Spinal cord (tissue), 10 donors: ENCODE measurements at places on chromosomes 6 and 20. TPM values are rescaled to one million over a fixed set of nuclear protein-coding genes. Genes with fewer than 3 reads are reported as not detected.

The LAMA2 gene
- 172 TPM for total RNA-seq

The CRISP2 gene
- 1.2 TPM for total RNA-seq

The LY6G6D gene
- 1.1 TPM for total RNA-seq

The XKR7 gene
- total RNA-seq = 3.7 TPM

- no peak overlapping the region for H3K4me3 ChIP-seq
- H3K36me3 ChIP-seq = no peaks in the 10 kb centered on the region
- no peaks in the 10 kb centered on the region for H3K27me3 ChIP-seq
- no peak for DNase-seq
- H3K27ac ChIP-seq = no peak overlapping the region
Observed at GRCh38 chr20:23509247-23509913, 18.5 kb downstream of the CST8 start.

The AKAP7 gene
- total RNA-seq = 67.1 TPM

- peak; percentile 82 for DNase-seq
- H3K36me3 ChIP-seq = peaks cover 73% of the 10 kb centered on the region
- peak overlapping the region; percentile 27 for H3K4me3 ChIP-seq
- H3K27me3 ChIP-seq = no peaks in the 10 kb centered on the region
Observed at GRCh38 chr20:37384683-37385174, 38.8 kb downstream of the SRC start.

- H3K27ac ChIP-seq = no peak overlapping the region
- H3K36me3 ChIP-seq = no peaks in the 10 kb centered on the region
- peaks cover 4% of the 10 kb centered on the region for H3K4me1 ChIP-seq
- no peak overlapping the region for H3K4me3 ChIP-seq
- DNase-seq = no peak
- no peaks in the 10 kb centered on the region for H3K27me3 ChIP-seq
Observed at GRCh38 chr6:5484692-5485091, 223.4 kb downstream of the FARS2 start.

DNA sequence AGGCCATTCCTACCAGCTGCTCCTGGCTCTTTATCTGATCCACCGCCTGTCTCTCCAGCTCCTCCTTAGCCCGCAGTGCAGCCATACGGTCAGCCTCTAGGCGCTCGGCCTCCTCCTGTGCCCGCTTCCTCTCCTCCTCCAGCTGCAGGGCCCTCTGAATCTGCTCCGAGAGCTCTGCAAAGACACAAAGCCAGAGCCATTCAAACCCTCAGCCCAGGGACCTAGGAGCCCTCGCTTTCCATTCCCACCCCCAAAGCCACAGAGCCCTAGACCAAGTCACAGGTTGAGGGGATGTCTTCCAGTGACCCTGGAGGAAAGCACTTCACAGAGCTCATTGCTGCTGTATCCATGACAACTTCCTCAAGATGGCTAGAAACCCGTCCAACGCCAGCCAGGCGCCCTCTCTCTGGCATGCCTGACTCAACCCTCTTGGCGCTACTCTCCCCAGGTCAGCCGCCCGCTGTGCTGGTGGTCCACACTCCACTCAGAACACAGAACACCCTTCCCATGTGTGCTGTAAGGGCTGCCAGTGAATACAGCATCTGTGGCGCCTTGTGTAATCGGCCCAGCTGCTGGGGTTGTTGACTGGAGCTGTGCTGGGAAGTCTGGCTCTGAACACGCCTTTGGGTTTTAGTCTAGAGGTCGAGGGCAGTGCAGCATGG is 49.3 kb downstream of the EZR start:
- DNase-seq = peak; percentile 57
- peaks cover 71% of the 10 kb centered on the region for H3K36me3 ChIP-seq
- H3K27ac ChIP-seq = peak overlapping the region; percentile 83
- no peaks in the 10 kb centered on the region for H3K27me3 ChIP-seq

GRCh38 chr6:112272799-112273198 is 18.4 kb upstream of the LAMA4 start:
- no peak overlapping the region for H3K27ac ChIP-seq
- H3K27me3 ChIP-seq = no peaks in the 10 kb centered on the region
- H3K4me1 ChIP-seq = no peaks in the 10 kb centered on the region
- no peak overlapping the region for H3K4me3 ChIP-seq

GRCh38 chr6:63635215-63635587 is 401 bp upstream of the PHF3 start:
- H3K27ac ChIP-seq = peak overlapping the region; percentile 86
- H3K27me3 ChIP-seq = no peaks in the 10 kb centered on the region
- H3K4me3 ChIP-seq = peak overlapping the region; percentile 85
- DNase-seq = no peak
- H3K4me1 ChIP-seq = no peaks in the 10 kb centered on the region

The TRIM40 gene
- not detected for total RNA-seq

GRCh38 chr6:232982-233640 is 59.2 kb upstream of the DUSP22 start:
- no peaks in the 10 kb centered on the region for H3K4me1 ChIP-seq
- H3K27ac ChIP-seq = no peak overlapping the region
- no peak overlapping the region for H3K4me3 ChIP-seq
- no peaks in the 10 kb centered on the region for H3K27me3 ChIP-seq

- H3K4me3 ChIP-seq = no peak overlapping the region
- no peaks in the 10 kb centered on the region for H3K27me3 ChIP-seq
- DNase-seq = no peak
- H3K36me3 ChIP-seq = no peaks in the 10 kb centered on the region
- no peak overlapping the region for H3K27ac ChIP-seq
Observed at GRCh38 chr6:12150812-12151432, 138.8 kb downstream of the HIVEP1 start.

DNA sequence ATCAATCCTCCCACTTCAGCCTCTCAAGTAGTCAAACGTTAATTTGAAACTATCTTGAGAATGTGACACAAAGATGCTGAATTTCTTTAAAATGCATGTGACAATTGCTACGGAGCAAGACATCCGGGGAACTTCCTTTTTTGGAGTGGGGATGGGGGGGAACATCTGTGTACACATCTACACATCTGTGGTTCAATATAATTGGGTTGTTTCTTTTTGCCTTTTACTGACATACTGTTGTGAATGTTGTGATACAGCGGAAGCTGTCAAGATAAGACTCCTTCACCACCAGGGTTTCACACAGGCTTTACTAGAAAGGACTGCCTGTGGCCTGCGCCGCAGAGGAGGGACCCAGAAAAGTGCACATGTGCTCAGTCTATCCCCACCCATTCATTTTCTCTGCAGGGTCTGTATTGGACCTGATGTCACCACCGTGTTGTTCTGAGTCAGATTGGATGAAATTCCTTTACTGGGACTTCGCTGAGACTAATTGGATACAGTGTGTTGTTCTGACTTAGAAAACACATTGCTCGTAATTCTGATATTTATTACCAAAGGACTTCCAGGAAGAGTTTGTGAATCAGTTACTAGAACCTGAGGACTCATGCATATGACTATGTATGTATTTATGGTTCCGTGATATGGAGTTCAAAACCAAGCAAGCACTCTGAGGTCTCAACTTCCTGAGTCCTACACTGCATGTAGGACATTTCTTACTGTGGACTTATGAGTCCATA is 98.7 kb upstream of the SGK1 start:
- no peak overlapping the region for H3K27ac ChIP-seq
- no peaks in the 10 kb centered on the region for H3K4me1 ChIP-seq
- H3K36me3 ChIP-seq = no peaks in the 10 kb centered on the region

DNA sequence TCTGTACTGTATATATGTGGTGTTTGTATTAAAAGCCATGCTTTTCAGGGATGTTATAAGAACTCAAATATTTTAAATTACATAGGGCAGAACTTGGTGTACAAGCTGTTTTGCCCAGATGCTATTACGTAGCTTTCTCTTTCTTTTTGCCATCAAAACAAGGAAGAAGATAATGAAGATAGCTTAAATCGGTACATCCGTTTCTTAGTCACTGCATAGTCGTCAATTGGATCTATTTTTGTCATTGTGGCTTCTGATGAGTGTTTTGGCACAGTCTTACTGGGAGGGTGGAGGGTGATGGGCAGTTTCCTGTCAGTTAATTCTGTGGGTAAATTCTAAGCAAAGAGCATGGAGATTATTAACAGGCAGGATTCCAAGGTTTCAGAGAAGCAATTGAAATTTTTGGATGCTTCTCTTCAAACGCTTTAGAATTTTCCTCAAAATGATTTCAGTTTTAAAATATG is 649.1 kb upstream of the GJE1 start:
- peak overlapping the region; percentile 10 for H3K27ac ChIP-seq
- no peak overlapping the region for H3K4me3 ChIP-seq
- no peak for DNase-seq
- H3K27me3 ChIP-seq = no peaks in the 10 kb centered on the region
- H3K36me3 ChIP-seq = no peaks in the 10 kb centered on the region

- no peak for DNase-seq
- H3K27me3 ChIP-seq = no peaks in the 10 kb centered on the region
- peaks cover 11% of the 10 kb centered on the region for H3K4me1 ChIP-seq
- H3K4me3 ChIP-seq = no peak overlapping the region
- no peaks in the 10 kb centered on the region for H3K36me3 ChIP-seq
- no peak overlapping the region for H3K27ac ChIP-seq
Observed at GRCh38 chr6:165653196-165653595, 9.8 kb downstream of the PDE10A start.

GRCh38 chr6:117028256-117028655 is 151.2 kb downstream of the RFX6 start:
- H3K4me1 ChIP-seq = no peaks in the 10 kb centered on the region
- H3K4me3 ChIP-seq = no peak overlapping the region
- no peak overlapping the region for H3K27ac ChIP-seq

The SLC2A10 gene
- total RNA-seq = 19.5 TPM

DNA sequence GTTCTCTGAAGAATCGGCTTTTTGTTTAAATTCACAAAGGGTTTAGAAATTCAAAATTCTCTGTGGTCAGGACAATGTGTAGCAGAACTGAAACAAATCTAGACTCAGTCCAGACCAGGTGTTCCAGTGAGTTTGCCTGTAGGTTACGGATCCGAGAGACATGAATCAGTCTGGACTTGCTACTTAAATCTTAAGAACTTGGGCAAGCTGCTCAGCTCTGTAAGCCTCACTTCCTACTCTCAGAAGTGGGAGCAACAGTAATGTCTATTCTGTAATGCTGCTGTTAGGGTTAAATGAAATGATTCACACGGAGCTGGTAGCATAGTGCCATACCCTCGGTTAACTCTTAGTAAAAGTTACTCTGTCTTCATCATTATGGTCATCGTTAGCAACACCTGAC is 37.7 kb downstream of the HECA start:
- H3K36me3 ChIP-seq = no peaks in the 10 kb centered on the region
- H3K27ac ChIP-seq = no peak overlapping the region
- H3K4me3 ChIP-seq = no peak overlapping the region

- H3K36me3 ChIP-seq = no peaks in the 10 kb centered on the region
- DNase-seq = no peak
Observed at GRCh38 chr20:13690943-13691342, 52.2 kb upstream of the TASP1 start.

GRCh38 chr6:6436946-6437345 is 116.5 kb upstream of the F13A1 start:
- DNase-seq = no peak
- H3K27ac ChIP-seq = no peak overlapping the region
- H3K36me3 ChIP-seq = no peaks in the 10 kb centered on the region
- H3K27me3 ChIP-seq = no peaks in the 10 kb centered on the region
- no peak overlapping the region for H3K4me3 ChIP-seq

The KCNK15 gene
- total RNA-seq = 0.55 TPM

- no peak overlapping the region for H3K27ac ChIP-seq
- H3K4me3 ChIP-seq = no peak overlapping the region
- DNase-seq = no peak
Observed at GRCh38 chr6:108528878-108529277, 31.8 kb upstream of the FOXO3 start.

DNA sequence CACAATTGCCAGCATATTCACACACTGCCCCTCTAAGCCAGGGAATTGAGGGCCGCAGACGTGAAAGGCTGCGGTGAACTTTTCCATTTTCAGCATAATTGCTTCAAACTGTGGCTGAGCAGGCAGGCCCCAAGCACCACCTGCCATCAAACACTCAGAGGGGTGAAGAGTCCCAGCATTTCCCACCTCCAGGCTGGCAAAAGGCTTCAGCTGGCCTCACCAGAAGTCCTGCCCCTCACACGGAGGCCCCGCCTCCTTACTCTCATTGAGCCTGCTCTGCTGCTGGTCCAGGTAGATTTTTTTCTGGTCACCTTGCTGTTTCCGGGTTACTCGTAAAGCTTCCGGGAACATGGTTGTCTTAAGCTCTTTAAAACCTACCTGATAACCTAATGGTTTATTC is 52.0 kb upstream of the PRELID3B start:
- H3K27ac ChIP-seq = no peak overlapping the region
- H3K4me3 ChIP-seq = no peak overlapping the region
- DNase-seq = no peak
- no peaks in the 10 kb centered on the region for H3K4me1 ChIP-seq
- no peaks in the 10 kb centered on the region for H3K27me3 ChIP-seq
- H3K36me3 ChIP-seq = no peaks in the 10 kb centered on the region

- H3K27ac ChIP-seq = no peak overlapping the region
- no peaks in the 10 kb centered on the region for H3K27me3 ChIP-seq
- H3K4me3 ChIP-seq = no peak overlapping the region
- no peak for DNase-seq
Observed at GRCh38 chr6:158381214-158381613, 68.9 kb downstream of the TULP4 start.

- no peak overlapping the region for H3K27ac ChIP-seq
- H3K4me1 ChIP-seq = peaks cover 25% of the 10 kb centered on the region
- no peak overlapping the region for H3K4me3 ChIP-seq
- peaks cover 87% of the 10 kb centered on the region for H3K36me3 ChIP-seq
- no peaks in the 10 kb centered on the region for H3K27me3 ChIP-seq
Observed at GRCh38 chr6:15513801-15514711, 148.8 kb downstream of the DTNBP1 start.

DNA sequence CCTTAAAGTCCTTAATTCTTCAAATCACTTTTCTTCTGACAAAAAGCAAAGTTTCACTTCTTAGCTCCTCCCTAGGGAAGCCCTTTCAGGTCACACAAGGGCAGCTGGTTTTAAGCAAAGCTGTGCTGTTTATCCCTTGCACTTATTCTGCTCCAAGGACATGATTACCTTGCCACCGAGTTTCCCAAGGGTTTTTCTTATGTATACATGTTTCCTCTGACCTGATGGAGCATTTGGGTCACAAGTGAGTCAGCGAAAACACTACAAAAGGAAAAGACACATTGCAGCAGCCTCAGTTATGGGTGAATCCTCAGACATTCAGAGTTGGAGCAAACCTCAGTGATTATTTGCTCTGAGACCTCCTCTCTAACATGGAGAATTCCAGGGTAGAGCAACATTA is 26.6 kb upstream of the ILRUN start:
- H3K4me1 ChIP-seq = no peaks in the 10 kb centered on the region
- H3K27ac ChIP-seq = no peak overlapping the region
- H3K4me3 ChIP-seq = no peak overlapping the region
- H3K27me3 ChIP-seq = no peaks in the 10 kb centered on the region
- H3K36me3 ChIP-seq = no peaks in the 10 kb centered on the region

DNA sequence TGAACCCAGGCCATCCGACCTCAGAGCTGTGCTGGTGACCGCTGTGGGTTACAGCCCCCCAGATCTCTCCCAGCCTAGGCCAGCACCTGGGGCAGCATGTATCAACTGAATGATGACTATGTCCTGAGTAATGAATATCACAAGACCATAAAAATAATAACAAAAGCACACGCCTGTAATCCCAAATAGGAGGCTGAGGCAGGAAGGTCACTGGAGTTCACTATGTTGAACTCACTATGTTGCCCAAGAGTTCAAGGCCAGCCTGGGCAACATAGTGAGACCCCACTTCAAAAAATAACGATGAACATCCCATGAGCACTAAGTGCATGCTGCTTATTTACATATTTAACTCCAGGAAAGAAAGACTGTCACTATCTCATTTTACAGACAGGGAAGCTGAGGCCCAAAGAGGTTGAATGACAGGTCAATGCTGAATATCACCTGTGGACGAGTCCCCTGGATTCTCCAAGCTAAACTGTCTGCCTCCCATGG is 92.3 kb downstream of the NFATC2 start:
- H3K27ac ChIP-seq = peak overlapping the region; percentile 50
- peaks cover 19% of the 10 kb centered on the region for H3K4me1 ChIP-seq
- H3K4me3 ChIP-seq = no peak overlapping the region
- no peaks in the 10 kb centered on the region for H3K36me3 ChIP-seq
- H3K27me3 ChIP-seq = no peaks in the 10 kb centered on the region

The TTK gene
- total RNA-seq = 14.0 TPM

The SCRT2 gene
- total RNA-seq = 0.66 TPM
